Kidney tubule cell (primary cell): ENCODE measurements at places on chromosomes 3 and 15.
A peak's percentile ranks its signal among the peaks of the same experiment; 100 is the strongest.

DNA sequence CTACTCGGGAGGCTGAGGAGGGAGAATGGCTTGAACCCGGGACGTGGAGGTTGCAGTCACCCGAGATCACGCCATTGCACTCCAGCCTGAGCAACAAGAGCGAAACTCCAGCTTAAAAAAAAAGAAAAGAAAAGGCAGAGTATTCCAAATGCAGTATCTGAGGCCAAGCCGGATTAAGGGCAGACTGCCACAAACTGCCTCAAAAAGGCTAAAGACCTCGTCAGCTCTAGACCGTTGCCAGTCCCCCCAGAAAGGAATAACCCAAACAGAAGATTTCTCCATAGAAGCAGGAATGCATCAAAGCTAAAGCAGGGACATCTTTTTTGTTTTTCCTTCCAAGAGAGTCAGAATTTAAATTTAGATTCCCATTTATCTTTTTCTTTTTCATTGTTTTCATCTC, 72.9 kb downstream of the TM4SF4 start:
- no peak for DNase-seq

DNA sequence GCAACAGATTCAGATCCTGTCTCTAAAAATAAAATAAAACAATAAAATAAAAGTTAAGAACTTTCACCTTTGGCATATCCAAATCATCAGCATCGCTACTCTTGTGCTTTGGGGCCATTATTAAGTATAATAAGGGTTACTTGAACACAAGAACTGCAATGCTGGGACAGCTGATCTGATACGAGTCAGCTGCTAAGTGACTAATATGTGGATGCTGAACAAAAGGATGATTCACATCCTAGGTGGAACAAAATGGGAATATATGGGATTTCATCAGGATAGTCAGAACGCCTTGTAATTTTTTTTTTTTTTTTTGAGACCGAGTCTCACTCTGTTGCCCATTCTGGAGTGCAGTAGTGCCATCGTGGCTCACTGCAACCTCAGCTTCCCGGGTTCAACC, 29.7 kb downstream of the BUB1B start:
- peak; percentile 78 for DNase-seq

GRCh38 chr3:184737641-184738505, 26.0 kb upstream of the MAGEF1 start:
- peak; percentile 50 for DNase-seq

DNA sequence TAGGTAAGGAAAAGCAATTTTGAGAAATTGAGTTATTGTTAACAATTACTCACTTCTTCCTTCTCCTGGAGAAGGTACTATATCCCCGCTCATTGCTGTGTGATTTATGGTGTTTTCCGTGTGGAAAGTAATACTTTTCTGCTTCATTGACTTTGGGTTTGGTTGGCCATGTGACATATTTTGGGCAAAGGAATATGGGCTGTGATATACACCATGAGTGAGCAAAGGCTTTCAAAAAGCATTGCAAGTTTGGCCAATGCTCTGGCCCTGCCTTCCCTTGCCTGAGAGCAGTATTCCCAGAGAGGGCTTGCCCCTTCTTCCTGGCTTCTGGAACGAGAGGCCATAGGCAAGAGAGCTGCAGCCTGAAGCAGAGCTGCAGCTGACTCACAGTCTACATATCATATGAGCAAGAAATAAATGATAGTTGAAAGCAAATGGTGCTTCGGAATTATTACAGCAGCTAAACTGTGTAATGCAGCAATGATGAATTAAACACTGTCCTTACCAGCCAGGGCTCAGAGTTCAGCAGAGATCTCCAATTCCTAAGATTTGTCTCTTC, 216.8 kb upstream of the CD96 start:
- peak; percentile 6 for DNase-seq

- no peak for DNase-seq
Observed at GRCh38 chr15:50390554-50391264, 33.5 kb upstream of the USP8 start.

GRCh38 chr3:11165476-11165875, 11.2 kb downstream of the HRH1 start:
- no peak for DNase-seq

DNA sequence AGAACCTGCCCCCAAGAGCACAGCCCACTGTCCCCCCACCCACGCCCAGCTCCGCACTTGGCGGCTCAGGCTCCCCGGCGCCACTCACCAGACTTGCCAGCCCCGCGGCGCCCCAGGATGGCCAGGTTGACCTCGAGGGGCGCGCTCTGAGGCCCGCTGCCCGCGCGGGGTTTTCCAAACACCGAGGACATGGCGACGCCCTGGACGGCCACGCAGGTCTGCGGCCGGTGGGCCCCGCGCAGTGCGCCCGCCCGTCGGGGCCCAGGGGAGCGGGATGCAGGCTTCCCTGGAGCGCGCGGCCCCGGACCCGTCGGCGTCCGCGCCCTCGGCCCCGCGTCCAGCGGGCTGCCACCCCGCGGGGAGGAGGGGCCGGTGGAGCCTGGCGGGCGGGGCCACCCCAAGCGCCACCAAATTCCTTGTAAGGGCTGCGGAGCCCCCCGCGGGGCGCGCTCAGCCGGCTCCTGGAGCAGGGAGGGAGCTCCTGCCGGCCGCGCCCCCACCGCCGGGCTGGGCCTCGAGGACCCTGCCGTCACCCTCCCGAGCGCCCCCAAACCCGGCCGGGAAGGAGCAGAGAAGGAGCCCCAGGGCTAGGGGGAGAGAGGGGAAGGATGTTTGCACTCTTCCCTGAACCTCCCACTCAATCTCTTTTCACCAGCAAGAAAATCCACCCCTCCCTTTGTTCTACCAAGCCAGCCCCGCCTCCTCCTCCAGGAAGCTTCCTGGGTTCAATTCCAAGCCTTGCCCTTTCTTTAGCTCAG, at the start of gene RASL12:
TSS of gene RASL12 (minus strand) at position 347 of the 758 bp plus-strand sequence. CDS start at position 191, 156 bp downstream.
- no peak for DNase-seq

DNA sequence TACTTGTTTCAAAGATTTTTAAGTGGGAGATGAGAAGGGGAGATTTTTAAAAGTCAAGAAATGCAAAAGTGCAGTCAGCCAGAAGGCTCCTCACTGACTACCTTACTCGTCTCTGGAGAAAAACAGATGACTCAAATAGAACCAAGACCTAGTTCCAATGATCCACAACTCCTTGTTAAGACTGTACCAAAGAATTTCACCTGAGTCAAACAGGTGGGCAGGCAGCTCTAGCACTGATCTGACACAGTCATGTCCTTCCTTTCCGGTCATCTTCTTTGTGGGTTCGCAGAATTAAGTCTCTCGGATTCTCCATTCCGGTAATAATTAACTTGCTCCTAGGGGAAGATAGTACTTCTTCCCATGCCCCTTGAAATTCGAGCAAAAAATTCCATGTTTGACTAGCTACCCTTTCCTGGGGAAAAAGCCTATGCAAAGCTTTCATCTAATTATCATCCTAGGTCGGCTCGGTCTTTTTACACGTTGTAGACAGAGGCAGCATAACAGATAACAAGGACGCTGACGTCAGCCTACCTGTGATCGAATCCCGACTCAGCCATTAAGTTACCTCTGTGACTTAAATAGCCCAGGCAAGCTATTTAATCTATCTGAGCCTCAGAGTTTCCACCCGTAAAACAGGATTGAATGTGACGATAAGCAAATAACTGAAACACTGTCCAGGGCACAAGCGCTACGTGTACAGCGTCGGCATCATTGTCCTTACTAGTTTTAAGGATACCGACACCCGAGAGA, 758 bp downstream of the SELENOK start:
- peak; percentile 80 for DNase-seq

DNA sequence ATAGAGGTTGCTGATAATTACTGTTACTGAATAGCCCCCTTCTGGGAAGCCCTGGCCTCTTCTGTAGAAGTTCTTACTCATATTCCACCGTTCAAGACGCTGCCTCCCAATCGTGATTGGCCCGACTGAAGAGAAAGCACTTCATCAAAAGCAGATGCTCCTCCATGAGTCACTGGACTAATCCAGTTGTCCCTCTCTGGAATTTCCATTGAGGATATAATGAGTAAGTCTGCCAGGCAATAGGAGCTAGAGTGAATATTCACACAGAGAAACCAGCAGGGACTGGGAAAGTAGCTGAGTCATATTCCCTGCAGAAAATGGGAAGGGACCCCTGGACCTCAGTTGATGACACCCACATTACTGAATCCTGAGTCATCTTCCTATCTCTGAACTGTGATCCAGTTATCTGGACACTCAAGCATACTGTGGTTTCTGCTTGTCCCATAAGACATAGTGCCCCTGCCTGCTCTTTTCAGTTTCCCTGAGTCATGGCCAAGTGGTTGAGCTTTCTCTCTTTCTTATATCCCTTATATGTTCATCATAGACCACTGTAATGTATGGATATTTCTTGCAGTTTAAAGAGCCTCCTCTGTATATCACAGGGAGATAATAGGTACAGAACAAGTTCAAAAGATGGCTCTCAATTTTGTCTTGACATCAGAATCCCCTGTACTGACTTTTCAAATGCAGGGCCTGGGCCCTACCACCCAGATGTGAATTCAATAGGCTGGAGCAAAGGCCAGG, 151.2 kb upstream of the CDIN1 start:
- peak; percentile 100 for DNase-seq

GRCh38 chr15:73403171-73403570, 34.4 kb upstream of the HCN4 start:
- DNase-seq: peak; percentile 51

DNA sequence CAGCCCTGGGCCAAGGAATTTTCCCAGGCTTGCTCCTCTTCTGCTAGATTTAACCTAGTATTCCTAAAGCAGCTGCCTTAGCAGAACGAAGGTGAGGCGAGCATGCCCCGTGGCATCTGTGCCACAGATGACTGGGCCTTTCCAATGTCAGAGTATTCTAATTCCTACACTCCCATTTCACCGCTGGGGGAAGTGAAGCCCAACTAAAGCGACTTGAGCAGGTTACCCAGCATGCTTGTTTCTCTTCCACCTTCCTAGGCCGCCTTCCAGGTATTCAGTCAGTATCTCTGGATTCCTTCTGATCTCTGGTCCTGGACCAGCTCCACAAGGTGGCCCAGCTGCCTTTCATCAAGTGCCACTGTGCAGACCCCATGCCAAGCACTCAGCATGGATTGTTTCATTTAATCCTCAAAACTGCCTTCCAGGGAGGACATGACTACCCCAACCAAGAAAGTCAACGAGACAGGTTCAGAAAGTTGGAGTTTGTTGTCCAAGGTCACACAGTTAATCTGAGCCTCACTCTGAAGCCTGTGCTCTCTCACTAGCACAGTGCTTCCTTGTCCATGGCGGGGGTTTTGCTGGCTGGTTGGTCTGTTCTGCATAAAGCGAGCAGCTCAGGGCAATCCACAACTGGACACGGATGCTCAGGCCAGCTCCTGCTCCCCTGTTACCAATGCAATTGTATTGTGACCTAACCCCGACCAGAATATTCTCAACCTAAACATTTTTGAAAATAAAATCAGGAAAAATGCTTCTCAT, 15.1 kb downstream of the MYO5C start:
- no peak for DNase-seq

DNA sequence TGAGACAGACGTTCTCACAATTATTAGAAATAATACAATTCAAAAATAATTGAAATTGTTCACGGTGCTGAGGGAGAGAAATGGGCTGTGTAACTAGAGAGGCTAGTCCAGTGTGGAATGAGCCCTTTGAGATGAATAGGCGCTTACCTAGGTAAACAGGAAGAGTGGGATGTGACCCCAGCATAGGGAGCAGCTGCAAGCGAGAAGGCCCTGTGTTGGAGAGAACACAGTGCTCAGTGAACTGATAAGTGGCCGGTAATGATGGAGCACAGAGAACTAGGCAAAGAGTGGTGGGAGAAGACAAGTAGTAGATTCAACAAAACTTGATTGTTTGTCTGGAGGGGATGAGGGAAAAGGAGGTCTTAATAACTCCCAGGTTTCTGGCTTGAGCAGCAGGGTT, 103.9 kb downstream of the HCN4 start:
- no peak for DNase-seq

- peak; percentile 92 for DNase-seq
Observed at GRCh38 chr3:107377151-107377550, at the start of gene CCDC54. CCDC54 (plus strand) TSS chr3:107377439; CDS start chr3:107377588, 149 bp downstream.

DNA sequence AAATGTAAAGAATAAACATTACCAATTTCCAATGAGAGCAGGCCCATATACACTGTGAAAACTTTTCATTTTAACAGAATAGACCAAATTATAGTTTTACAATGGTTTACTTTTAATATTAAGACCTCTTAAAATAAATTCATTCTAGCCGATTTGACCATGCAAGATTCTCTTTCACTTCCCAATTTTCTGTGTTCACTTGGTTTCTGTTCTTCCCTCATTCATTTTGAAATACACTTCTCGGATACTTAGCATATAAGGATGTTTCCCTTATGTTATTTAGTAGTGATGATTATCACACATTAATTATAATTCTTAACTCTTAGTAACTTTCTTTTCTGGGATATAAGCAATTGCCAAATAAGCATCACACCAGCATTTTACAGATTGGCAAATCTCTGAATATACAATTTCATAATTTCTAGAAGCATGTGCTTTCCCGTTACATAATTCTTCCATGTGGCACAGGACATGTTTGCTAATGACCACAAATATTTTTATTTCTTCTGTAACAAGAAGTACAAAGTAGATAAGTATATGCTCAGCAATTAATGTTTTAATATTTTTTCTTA, 13.9 kb downstream of the OR5H15 start:
- DNase-seq: no peak

- no peak for DNase-seq
Observed at GRCh38 chr15:91237445-91237844, 137.4 kb downstream of the SV2B start.

DNA sequence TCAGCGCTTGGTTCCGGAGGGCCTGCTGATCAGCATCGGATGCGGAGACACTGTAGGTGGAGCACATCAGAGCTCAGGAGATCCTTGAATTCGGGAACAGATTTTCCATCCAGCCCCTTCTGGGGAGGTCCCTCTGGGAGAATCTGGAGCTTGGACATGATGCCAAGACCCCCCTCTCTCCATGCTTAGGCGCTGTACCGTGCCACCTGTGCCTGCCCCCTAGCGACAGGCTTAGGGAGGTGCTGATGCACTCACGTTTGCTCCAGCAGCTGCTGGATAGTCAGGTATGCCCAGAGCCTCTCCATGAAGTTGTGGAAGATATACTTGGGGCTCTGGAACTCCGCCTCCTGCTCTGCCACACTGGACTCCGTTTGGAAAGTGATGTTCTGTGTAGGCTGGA, 9.7 kb downstream of the ITIH4 start:
- DNase-seq: peak; percentile 9

GRCh38 chr3:111592143-111592542, 3.0 kb downstream of the ZBED2 start:
- peak; percentile 25 for DNase-seq

- no peak for DNase-seq
Observed at GRCh38 chr15:43516185-43516584, 1.2 kb upstream of the MAP1A start.

GRCh38 chr3:107092121-107092520, 285.1 kb upstream of the CCDC54 start:
- DNase-seq: no peak

- DNase-seq: no peak
Observed at GRCh38 chr15:42800731-42801474, 64.0 kb upstream of the CDAN1 start.

GRCh38 chr15:73926219-73927002, at the start of gene LOXL1:
LOXL1 (plus strand) TSS chr15:73926462; CDS start chr15:73926784, 322 bp downstream.
- peak; percentile 88 for DNase-seq

GRCh38 chr3:189311521-189311920, 139.8 kb downstream of the TPRG1 start:
- no peak for DNase-seq

GRCh38 chr3:181940703-181941102, 229.0 kb downstream of the SOX2 start:
- no peak for DNase-seq

GRCh38 chr3:172524611-172525010, 1.4 kb upstream of the TNFSF10 start:
- peak; percentile 86 for DNase-seq

GRCh38 chr3:143343944-143344343, 224.4 kb downstream of the CHST2 start:
- no peak for DNase-seq

- peak; percentile 30 for DNase-seq
Observed at GRCh38 chr3:46442576-46443530, 21.9 kb downstream of the LTF start.
